Activated naive CD8-positive, alpha-beta T cell treated with anti-CD3 and anti-CD28 coated beads for 36 hours (primary cell): ENCODE measurements at places on chromosomes 11 and 22.

DNA sequence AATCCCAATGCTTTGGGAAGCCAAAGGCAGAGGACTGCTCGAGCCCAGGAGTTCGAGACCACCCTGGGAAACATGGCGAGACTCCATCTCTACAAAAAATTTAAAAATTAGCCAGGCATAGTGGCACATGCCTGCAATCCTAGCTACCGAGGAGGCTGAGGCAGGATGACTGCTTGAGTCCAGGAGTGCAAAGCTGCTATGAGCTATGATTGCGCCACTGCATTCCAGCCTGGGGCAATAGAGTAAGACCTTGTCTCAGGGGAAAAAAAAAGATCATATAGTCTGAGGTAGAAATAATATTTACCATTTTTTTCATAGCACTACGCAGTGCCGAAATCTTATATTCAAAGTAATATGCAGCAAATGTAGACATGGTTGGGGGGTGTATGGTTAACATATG lies 47.8 kb downstream of the MRTFA start:
- no peak for DNase-seq

DNA sequence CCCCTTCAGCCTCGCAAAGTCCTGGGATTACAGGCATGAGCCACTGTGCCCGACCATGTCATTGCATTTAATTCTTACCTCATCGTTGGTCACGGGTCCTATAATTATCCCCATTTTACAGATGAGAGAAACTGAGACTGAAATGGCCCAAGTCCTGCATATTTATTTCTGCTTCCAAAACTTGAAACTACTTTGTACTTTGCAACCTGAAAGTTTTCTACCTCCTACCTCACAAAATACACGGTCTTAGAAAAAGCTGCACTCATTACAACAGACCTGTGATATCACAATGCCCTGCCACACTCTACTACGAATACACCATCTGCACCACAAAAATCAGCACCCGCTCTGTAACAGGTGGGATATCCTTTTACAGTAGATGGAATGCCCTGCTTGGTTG lies 189.1 kb downstream of the ADAMTS15 start:
- DNase-seq: no peak

DNA sequence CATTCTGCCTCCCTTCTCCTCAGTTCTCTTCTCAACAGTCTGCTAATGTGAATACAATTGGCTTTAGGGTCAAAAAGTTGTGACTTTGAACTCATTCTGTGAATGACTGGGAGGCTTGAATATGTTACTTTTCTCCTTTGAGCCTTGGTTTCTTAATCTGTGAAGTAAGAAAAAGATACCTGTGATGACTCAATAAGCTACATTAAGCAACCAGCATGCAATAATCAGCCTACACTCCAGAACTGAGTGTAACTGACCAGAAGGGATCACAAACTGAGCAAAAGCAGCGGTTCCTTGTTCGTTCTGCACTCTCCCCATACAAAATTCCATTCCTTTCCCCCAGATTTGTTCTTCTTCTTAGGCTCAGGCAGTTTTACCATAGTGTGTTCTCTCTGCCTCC lies 23.4 kb downstream of the ZNF202 start:
- no peak for DNase-seq

GRCh38 chr11:106625566-106625965 lies 392.7 kb downstream of the GUCY1A2 start:
- no peak for DNase-seq

DNA sequence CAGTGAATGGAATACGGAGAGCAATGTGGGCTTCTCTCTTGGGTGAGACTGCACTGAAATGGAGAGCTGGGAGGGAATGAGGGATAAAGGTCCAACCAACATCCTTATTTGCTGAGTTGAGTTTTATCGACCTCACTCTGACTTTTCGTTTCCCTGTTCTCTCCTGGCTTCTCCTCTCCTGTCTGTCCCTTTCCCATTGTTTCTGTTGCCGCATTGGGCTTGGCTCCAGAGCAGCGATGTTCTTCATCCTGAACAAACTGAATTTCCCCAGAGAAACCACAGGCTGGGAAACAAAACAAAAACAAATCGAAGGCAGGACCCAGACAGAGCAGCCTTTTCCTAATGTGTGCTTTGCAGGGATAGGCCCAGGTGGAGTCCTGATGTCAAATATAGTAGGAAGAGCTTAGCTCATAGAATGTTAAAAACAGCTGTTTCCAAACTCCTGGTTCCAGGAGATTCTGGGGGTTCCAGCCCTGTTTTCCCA lies 30.0 kb downstream of the MOV10L1 start:
- DNase-seq: no peak

GRCh38 chr22:37708580-37709444 lies 12.0 kb downstream of the TRIOBP start:
- DNase-seq: no peak

GRCh38 chr22:46369716-46370583 lies 34.4 kb downstream of the TRMU start:
- DNase-seq: no peak

GRCh38 chr11:32779136-32779535 lies 15.3 kb downstream of the CCDC73 start:
- no peak for DNase-seq

- no peak for DNase-seq
Observed at GRCh38 chr22:46993633-46994032, 231.2 kb downstream of the TBC1D22A start.

DNA sequence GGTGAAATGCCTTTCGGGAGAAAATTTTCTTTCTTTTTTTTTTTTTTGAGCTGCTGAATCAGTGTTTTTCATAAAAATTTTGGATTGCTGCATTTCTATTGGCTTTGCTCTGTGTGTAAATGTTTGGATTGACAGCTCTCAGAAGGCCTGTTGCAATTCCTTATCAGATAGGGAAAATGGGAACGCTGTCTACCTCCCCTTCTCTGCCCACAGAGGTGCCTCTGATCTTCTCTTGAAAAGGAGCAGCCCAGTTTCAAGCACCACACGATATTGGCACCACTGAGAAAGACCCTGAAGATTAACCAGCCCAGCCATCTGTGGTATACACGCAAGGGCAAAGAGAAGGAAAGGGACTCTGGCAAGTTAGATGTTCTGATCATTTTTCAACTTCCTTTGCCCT lies 1272.2 kb downstream of the LRRC4C start:
- no peak for DNase-seq

DNA sequence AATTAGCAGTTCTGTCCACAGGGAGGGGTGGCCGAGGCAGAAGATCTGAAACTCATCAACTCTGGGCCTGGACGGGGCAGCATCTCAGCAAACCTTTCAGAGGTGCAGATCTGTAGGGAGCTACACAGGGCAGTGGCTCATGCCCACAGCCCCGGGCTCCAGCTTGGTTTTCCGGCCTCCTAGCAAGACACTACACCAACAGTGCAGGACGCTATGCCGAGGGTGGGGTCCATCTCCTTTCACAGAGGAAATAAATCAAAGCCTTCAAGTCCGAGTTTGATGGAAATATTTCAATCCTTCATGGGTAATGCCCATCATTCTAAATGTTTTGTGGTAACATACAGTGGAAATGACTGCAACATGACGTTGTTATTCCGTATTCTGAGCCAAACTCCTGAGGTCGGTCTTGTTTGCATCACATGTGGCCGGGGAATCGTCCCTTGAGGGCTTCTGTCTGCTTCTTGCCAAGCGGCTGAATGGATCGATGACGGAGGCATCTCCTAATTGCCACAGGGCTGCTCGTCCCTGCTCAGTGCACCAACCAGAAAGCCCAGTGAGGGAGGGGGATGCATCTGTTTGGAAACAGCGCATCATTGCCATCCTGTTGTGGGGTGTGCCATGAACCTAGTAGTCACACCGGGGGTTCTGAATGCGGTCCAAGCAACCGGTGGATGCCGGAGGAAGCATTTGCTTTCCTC lies 30.0 kb downstream of the LINC01488 start:
- no peak for DNase-seq

DNA sequence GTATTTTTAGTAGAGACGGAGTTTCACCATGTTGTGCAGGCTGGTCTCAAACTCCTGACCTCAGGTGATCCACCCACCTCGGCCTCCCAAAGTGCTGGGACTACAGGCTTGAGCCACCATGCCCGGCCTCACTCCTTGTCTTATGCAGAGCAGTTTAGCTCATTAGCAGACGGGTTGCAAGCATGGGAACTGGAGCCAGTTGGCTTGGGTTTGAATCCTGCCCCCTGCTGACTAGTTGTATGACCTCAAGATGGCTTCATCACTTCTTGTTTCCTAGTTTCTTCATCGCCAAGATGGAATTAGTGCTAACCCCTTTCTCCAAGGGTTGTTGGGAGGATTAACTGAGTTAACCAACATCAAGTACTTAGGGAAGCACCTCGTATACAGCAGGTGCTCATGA lies 23.4 kb upstream of the RASD2 start:
- DNase-seq: no peak

DNA sequence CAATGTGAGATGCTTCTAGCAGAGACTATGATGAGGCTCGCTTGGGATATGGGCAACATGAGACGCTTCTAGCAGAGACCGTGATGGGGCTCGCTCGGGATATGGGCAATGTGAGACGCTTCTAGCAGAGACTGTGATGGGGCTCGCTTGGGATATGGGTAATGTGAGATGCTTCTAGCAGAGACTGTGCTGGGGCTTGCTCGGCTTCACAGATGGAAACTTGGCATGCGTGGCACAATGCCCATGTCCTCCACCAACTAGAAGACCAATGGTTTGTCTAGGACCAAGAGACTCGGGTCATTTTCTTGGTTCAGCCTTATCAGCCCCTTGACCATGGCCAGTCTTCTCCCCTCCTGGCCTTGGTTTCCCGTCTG lies 7.1 kb downstream of the MYEOV start:
- DNase-seq: no peak

- DNase-seq: peak; percentile 64
Observed at GRCh38 chr22:37193629-37194191, 5.7 kb upstream of the C1QTNF6 start.

- DNase-seq: peak; percentile 47
Observed at GRCh38 chr22:46593211-46593681, 26.9 kb upstream of the GRAMD4 start.

- DNase-seq: no peak
Observed at GRCh38 chr11:76234416-76235232, 28.3 kb upstream of the WNT11 start.

- DNase-seq: no peak
Observed at GRCh38 chr22:19064354-19065054, 57.7 kb downstream of the DGCR2 start.

DNA sequence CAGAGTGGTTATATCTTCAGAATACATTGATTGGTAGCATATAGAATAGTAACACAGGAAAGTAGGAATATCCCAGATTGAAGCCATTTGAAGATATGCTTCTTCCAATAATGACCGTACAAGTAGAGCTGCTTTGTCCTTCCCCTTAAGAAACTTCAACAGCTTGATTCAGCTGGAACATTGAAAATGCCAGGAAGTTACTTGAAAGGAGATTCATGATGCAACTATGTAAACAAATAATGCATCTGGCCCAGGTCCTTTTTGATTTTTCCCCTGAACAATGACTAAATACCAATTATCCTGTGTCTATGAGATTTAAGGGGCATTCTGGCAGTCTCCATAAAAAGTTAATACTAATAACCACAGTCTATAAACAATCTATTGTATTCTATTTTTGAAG lies 3.0 kb downstream of the DKK3 start:
- no peak for DNase-seq

- DNase-seq: no peak
Observed at GRCh38 chr22:28002181-28002700, 83.2 kb upstream of the PITPNB start.

GRCh38 chr22:48423481-48423911 lies 1404.2 kb downstream of the BRD1 start:
- DNase-seq: no peak

DNA sequence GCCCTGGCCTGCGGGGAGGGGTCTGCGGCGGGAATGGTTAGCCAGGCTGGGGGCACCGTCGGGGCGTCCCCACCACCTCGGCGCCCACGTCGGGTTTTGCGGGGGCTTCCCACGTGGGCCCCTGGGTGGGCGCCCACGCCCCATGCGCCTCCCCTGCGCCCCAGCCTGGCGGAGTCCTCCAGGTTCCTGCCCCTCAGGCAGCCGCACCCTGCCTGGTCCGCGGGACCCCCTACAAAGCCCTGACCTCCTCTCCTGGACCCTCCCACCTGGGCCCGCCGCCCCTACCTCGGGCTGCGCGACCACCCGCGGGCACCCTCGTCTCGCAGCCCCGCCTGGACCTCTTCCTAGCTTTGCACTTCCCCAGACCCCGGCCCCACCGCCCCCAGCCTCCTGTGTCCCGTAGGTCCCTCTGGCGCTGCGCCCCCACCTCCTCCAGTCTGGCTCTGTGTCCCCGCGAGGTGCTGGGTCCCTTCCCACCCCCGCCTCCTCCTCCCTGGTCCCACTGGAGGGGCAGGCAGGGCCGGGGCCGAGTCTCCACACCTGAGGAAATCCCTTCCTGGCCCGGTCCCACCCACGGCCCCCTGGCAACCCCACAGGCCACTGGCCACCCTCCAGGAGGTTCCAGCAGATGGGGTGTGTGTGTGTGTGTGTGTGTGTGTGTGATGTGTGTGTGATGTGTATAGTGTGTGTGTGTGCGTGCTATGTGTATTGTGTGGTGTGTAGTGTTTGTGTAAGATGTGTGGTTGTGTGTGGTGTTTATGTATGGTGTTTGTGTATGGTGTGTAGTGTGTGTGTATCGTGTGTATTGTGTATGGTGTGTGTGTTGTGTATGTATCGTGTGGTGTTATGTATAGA lies 11.8 kb downstream of the PIM3 start:
- DNase-seq: no peak

GRCh38 chr22:46069521-46070214 lies 80.7 kb upstream of the PPARA start:
- peak; percentile 51 for DNase-seq

- no peak for DNase-seq
Observed at GRCh38 chr11:38648604-38649003, 2050.6 kb upstream of the RAG2 start.

- DNase-seq: no peak
Observed at GRCh38 chr11:36105743-36106581, 162.1 kb downstream of the LDLRAD3 start.

- DNase-seq: no peak
Observed at GRCh38 chr11:324156-324555, 3.5 kb upstream of the IFITM3 start.

DNA sequence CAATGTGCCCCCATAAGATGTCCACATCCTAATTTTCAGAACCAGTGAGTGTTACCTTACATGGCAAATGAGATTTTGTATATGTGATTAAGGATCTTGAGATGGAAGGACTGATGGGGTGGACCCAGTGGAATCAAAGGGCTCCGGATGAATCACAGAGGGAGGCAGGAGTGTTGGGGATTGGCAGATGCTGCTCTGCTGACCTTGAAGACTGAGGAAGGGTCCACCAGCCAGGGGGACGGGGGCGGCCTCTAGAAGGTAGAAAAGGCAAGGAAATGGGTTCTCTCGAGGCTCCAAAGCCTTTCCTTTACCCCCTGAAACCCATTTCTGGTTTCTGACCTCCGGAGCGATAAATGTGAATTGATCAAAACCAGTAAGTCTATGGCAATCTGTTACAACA lies 18.8 kb downstream of the TMEM218 start:
- DNase-seq: no peak

GRCh38 chr11:95095858-95096587 lies 6.4 kb downstream of the ENDOD1 start:
- DNase-seq: no peak

- peak; percentile 26 for DNase-seq
Observed at GRCh38 chr11:119254239-119254638, 48.1 kb downstream of the CBL start.

GRCh38 chr11:57815476-57815875 lies 53.9 kb downstream of the CTNND1 start:
- DNase-seq: no peak

GRCh38 chr22:36036167-36036624 lies 7.6 kb upstream of the RBFOX2 start:
- no peak for DNase-seq
